NCI-H510A (cell line): ENCODE measurements at places on chromosomes 6 and 20.

GRCh38 chr6:145878591-145879295 lies 64.1 kb upstream of the FBXO30 start:
- no peak for DNase-seq

DNA sequence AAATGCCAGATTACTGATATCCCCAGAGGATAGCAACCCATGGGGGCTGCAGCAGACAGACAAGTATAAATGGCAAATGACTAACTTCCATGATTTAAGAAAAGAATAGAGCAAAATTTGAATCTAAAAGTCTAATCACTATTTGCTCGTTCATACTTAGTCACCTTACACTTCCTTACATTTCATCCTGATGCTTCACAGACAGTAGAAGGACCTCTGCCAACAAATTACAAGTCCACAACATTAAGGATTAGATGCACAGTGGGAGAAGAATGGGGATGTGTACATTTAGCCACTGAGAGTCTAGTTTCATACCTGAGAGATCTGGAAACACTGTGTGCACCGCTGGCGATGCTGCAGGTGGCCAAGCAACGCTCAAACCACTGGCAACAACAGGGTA lies 72.4 kb downstream of the FYN start:
- DNase-seq: no peak

DNA sequence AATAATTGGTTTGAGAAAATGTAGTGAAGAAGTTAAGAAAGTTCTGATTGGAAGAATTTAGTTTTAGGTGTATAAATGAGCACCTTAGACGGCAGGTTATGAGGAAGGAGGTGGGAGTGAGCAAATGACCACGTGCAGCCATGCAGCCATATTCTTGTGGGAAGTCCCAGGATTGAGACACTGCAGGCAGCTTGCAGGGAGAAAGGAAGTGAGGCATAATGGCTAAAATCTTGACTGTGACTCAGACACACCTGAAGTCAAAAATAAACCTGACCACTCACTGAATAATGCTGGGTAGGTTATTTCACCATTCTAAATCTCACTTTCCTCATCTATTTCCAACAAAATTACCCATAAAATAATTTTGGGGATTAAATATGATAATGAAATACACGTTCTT lies 16.6 kb downstream of the DSE start:
- DNase-seq: no peak

- no peak for DNase-seq
These were observed 204.9 kb downstream of the EPM2A start for GRCh38 chr6:145530454-145530853.

DNA sequence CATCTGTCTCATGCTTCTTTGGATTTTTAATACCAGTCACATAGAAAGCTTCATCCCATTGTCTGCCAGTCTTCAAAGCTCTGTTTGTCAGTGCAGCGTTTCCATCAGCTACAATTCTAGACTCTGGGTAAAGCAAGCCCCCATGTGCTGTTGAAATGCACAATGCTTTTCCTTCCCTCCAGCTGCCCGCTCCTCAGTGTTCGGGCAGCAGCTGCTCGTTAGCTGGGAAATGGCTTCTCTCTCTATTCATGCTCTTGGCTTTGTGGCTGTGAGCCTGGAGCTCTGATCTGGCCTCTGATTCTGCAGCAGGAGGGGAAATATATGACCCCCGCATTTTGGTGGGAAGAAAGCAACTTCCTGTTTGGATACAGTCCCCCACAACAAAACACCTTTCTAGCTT lies 213.0 kb upstream of the CDYL start:
- no peak for DNase-seq

GRCh38 chr20:13947719-13948118 lies 42.7 kb downstream of the SEL1L2 start:
- DNase-seq: no peak

- no peak for DNase-seq
These were observed 80.1 kb downstream of the AIG1 start for GRCh38 chr6:143140767-143141166.

- no peak for DNase-seq
These were observed 155.5 kb upstream of the SIM1 start for GRCh38 chr6:100620085-100620840.
